WTC11 (cell line): ENCODE measurements at places on chromosomes 5 and 9.
A peak's percentile ranks its signal among the peaks of the same experiment; 100 is the strongest.

DNA sequence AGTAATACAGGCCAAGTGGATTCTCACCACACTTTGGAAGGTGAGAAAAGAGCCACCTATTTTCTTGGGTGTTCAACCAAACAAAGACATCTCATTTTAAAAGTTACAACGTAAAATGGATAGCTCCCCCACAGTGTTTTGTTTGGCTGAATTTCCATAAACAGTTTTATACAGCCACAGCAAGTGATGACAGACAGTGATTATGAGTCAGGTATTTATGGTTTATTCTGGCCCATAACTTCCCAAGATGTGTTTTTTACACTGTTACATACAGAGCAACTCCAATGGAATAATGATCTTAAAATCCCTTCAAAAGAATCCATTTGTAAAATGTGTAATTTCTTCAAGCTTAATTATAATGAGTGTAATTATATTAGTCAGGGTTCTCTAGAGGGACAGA lies 421.3 kb downstream of the TLE1 start:
- no peak for DNase-seq

- DNase-seq: no peak
Measured at GRCh38 chr5:171549274-171549673, 129.8 kb downstream of the FGF18 start.

DNA sequence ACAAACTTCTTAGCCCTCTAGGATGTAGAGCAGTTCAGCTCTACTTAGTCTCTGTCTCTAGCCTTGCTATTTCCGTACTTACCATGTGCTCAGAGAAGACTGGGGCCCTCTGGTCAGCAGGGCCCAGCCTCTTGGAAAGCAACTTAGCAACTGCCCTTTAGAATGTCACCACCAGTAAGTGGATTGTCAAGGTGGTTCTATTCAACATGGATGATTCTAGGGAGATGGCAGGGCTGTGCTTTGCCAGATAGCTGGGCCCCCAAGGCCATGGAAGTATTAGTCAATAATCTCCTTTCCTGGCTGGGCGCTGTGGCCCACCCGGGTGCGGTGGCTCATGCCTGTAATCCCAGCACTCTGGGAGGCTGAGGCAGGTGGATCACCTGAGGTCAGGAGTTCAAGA lies 177.6 kb upstream of the MVB12B start:
- DNase-seq: no peak

- no peak for DNase-seq
Measured at GRCh38 chr5:134059758-134060495, 54.6 kb upstream of the TCF7 start.

DNA sequence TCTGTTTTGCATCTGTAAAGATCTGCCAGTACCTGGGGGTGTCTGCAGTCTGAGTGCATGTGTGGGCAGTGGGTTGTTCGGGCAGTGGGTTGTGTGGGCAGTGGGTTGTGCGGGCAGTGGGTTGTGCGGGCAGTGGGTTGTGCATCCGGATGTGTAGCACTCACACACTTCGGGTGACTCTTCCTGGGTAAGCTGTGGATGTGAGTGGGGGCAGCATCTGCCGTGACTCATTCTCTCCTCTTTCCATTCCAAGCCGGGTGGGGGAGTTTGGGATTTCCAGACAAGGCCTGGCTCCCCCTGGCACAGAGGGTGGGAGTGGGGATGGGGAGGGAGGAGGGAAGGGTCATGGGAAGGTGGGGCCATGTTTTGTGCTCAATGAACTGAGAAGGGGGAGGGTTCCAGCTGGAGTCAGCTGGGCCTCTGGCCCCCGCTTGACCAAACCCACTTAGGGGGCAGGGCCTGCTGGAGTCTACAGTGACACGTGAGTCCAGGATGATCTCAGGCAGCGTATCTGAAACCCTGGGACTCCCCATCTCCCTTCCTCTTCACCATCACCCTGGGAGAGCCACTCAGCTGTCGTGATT lies 8.3 kb downstream of the CRB2 start:
- no peak for DNase-seq

- DNase-seq: peak; percentile 10
Measured at GRCh38 chr9:137417161-137418021, 5.6 kb downstream of the EXD3 start.

- no peak for DNase-seq
Measured at GRCh38 chr5:44542470-44542869, 153.2 kb upstream of the FGF10 start.

DNA sequence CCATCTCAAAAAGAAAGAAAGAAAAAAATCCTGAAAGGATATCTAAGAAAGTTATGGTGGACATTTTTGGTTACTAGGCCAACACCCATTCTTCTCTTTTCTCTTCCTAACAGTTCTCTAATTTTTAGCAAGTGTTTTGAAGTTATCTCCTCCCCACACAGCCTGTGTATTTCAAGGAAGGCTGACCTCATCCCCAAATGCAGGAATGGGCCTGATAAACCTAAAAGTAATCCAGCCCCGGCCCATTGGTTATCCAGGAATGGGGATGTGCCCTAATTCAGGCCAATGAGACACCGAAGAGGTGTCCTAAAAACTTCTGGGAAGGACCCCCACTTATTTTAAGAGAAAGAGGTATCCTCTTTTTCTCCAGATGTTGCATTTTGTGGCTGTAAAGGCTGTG lies 46.6 kb downstream of the F2R start:
- no peak for DNase-seq

GRCh38 chr5:21125238-21125983 lies 1137.4 kb upstream of the CDH18 start:
- no peak for DNase-seq

- DNase-seq: no peak
Measured at GRCh38 chr9:92247296-92247695, 46.2 kb downstream of the IARS1 start.

- DNase-seq: no peak
Measured at GRCh38 chr9:16885931-16886330, 15.5 kb upstream of the BNC2 start.

GRCh38 chr5:114250536-114250935 lies 111.3 kb upstream of the KCNN2 start:
- DNase-seq: no peak

GRCh38 chr5:135480511-135480910 lies 28.4 kb upstream of the TIFAB start:
- DNase-seq: no peak

DNA sequence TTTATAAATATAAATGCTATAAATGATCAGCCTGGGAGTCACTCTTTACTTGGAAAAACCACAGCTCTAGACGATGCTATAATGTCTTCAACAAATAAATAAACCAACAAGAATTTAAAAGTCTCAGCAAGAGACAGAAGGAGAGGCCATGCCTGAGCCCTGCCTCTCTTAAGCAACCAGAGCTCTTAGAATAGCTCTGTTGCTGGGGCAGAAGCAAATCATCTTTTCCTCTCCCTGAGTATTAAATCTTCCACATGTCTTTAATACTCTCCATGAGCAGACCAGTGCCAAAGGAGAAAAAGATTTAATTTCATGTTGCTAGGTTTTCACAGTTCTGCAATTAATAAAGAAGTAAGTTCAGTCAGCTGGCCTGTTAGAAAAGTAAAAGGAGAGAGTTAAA lies 408.0 kb upstream of the SLC30A5 start:
- no peak for DNase-seq

- no peak for DNase-seq
Measured at GRCh38 chr9:5560443-5561100, 50.2 kb downstream of the PDCD1LG2 start.

GRCh38 chr9:36163786-36164170 lies 5.4 kb upstream of the CCIN start:
- DNase-seq: no peak

DNA sequence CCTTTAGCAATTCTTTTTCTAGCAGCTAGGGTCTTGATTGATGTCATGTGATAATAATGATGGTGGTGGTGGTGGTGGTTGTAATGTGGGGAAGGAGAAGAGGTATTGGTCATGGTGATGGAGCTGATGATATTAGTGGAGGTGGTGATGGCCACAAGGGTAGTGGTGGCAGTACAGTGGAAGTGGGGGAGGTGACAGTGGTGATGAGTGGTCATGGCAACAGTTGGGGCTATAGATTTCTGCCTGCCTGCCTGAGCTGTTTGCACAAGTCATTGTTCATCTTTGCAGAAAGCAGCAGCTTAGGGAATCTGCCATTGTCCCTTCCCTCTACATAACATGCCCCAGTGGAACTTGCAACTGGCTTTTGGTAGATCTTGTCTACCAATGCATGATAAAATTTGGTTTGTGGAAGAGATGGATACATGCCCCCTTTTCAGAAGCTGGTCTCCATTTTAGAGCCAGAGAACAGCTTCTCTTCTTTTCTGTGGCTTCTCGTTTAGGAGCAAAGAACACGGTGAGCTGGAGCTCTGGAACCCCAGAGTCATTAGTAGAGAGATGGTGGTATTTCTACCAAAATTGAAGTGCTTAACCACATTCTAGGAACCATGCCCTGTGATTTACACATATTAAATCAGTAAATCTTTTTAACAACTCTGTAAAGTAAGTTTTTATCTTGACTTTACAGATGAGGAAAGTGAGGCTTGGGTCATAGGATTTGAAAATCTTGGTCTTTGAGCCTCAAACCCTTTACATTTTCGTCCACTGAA lies 100.3 kb downstream of the AOPEP start:
- no peak for DNase-seq

DNA sequence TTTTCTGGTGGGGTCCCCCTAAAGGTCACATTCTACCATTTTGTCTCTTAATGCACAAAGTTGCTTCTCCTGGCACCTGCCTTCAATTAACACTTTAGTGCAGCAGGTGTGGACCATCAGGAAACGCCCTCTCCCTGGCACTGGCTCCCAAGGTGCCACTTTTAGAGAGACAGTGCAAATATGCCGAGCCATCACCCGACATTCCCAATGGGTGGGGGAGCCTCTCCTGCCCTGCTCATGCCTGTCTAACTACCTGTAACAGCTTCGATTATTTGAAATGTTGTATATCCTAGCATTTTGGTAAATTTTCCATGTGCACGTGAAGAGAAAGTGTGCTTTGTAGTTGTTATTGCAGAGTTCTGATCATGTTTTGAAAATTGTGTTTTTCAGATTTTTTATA lies 13.2 kb upstream of the LRRC14B start:
- DNase-seq: no peak

DNA sequence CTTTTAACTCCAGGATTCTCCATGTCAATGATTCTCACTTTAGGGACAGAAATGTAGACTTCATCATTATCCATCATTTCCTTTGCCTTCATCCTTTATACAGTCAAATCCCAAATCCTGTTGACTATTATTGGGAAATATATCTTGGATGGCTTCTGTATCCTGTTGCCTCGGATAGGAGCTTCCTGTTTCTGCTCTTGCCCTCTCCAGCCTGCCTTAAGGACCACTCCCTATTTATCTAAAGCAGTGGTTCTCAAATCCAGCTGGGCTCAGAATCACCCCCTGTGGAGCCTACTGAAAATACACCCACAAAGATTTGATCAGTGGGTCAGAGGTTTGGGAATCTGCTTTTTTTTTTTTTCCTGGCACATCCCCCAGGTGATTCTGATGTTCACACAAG lies 8.5 kb downstream of the AFAP1L1 start:
- no peak for DNase-seq

DNA sequence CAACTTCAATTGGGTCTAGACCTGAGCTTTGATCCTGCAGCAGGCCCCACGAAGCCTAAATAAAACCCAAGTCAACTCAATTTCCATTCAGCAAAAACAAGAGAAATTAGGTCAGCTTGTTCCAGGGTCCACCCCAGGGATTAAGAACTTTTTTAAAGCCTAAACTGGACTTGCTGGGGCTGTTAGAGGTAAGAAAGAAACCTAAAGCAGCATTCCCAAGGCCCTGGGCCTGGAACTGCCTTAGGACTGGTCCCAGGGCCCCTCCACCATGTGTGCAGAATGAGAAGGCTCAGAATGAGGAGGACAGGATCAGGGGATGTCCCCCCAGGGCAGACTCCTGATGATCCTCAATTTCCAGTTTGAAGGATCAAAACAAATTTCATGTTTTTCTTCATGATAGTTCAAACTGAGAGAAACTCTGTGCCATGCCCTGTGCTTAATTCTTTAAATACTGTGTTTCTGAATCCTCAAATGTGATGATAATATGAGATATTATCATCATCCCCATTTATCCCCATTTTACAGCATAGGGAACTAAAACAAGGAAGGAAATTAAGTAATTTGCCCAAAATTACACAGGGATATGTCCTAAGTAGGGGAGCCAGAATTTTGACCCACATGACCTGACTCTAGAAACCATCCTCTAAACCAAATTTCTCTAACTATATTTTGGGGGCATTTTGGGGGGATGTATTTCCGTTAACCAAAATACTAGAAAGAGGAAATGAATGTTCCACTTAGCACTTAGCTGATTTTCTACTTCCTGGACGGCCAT lies 64.5 kb downstream of the DENND1A start:
- DNase-seq: no peak

DNA sequence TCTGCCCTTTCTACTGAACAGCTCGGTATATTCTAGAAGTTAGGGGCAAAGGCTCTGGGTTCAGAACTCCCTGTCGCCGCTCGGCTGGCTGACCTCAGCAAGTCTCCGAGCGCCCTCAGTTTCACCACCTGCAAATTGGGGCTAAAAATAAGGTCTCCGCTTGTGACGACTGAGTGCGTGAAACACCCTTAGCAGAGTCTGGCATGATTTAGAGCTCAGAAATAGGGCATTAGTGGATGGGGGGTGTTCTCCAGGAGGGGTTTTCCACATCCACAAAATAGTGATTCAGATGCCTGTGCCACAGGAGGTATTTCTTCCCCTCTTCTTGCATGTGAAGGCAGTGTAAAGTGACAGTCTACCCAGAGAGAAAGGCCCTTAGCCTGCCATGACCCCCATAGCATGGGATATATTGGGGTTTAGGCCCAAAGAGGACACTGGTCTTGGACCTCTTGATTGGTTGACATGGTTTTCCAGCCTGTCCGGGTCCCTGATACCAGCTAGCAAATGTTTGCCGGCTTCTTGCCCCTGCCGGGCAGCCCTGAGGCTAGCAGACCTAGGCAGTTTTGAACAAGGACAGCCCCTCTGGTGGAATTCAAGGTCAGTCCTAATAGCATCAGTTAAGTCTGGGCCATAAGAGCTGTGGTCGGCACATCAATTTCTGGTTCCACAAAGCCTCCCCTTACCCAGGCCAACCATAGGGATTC lies 1.4 kb downstream of the ERGIC1 start:
- no peak for DNase-seq

- no peak for DNase-seq
Measured at GRCh38 chr5:98173334-98173733, 600.1 kb upstream of the RGMB start.

- DNase-seq: no peak
Measured at GRCh38 chr5:76942581-76942980, 10.3 kb upstream of the CRHBP start.

DNA sequence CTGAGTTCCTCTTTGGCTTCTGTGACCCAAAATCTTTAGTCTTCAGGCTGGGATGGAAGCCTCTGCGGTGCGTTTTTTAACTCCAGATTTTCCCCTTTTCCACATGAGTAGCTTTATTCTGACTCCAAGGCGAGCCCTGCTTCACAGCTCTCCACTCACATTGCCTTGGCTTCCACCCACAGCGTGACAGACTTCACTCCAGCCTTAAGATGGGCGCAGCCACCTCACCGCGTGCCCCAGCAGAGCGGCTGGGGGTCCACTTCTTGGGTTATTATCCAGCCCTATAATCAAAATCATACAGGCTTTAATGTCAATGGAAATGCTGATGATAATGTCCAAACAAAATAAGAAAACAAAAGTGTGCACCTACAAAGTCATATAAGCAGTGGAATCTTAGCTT lies 1.2 kb downstream of the EXOC3 start:
- DNase-seq: no peak
